Subcutaneous adipose tissue (tissue), 4 donors: ENCODE measurements at places on chromosomes 5 and 9. TPM values are rescaled to one million over a fixed set of nuclear protein-coding genes. Genes with fewer than 3 reads are reported as not detected.

Gene OMD
- total RNA-seq: 21.2 TPM

Gene IFNB1
- not detected for total RNA-seq

Gene PPP3R2
- total RNA-seq: not detected

Gene CCDC180
- 4.6 TPM for total RNA-seq

Gene EXD3
- total RNA-seq: 44.6 TPM

Gene PCDHGA3
- total RNA-seq: 1.8 TPM

Gene CAMK2A
- total RNA-seq: not detected

Gene ABLIM3
- total RNA-seq: 55.1 TPM

Gene PSAT1
- total RNA-seq: 1.5 TPM

Gene WDR38
- total RNA-seq: not detected
